ENCODE measurements at places on chromosomes 12 and 14. TPM values are rescaled to one million over a fixed set of nuclear protein-coding genes. Genes with fewer than 3 reads are reported as not detected.
A peak's percentile ranks its signal among the peaks of the same experiment; 100 is the strongest.

DNA sequence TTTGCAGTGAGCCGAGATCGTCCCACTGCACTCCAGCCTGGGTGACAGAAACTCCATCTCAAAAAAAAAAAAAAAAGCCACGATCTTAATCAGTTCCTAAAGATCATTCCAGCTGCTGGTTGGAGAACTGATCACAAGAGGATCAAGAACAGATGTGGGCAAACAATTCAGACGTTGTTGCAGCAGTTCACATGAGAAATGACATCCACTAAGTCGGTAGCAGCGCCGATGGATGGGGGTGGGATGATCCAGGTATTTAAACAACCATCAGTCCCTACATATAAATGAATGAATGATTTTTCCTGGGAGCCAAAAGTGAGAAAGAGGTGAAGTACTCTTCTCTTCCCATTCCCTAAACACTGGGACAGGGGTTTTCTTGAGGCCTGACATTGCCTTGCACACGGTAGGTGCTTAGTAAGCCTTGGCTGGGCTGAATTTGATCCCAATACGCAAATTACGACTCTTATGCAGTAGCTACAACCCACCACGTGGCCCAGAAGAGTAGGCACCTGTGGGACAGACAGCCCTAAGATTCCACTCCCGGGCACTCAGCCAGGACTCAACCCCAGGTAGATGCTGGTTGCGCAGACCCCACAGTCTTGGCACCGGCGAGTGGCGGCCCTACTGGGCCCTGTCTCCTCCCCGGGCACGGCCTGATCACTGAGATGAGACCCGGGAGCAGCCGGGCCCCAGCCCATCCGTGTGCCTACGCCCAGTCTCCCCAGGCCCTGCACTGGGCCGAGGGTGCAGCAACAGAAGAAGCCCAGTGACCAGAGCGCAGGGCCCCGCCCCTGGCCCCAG lies 565 bp downstream of the SPRYD3 start:
- peaks cover 18% of the 10 kb centered on the region for H3K4me1 ChIP-seq
- peak overlapping the region; percentile 80 for H3K4me3 ChIP-seq
- no peaks in the 10 kb centered on the region for H3K27me3 ChIP-seq
- H3K27ac ChIP-seq = peak overlapping the region; percentile 85
- DNase-seq = no peak

DNA sequence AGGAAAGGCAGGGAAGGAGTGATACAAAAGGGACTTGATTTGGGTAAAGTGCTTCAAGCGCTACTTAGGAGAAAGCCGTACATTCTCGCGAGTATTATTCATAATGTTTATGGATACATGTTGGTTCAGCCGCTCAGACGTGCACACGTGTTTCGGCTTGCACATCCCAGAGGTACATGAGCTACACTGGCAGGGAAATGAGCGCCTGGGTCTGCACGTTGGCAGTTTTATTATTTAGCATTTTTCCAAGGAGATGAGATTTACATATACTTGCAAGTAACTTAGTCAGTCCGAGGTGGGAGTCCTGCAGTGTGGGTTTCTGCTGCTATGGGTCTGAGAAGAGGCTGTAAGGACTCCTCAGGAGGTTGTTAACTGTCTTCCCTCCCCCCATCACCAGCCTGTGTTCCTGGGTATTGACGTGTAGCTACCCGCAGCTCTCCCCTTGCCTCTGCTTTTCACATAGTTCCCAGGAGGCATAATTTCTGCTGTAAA lies 1.5 kb downstream of the PRKCH start:
- H3K4me3 ChIP-seq = peak overlapping the region; percentile 64
- DNase-seq = no peak
- no peaks in the 10 kb centered on the region for H3K36me3 ChIP-seq
- peak overlapping the region; percentile 56 for H3K27ac ChIP-seq

DNA sequence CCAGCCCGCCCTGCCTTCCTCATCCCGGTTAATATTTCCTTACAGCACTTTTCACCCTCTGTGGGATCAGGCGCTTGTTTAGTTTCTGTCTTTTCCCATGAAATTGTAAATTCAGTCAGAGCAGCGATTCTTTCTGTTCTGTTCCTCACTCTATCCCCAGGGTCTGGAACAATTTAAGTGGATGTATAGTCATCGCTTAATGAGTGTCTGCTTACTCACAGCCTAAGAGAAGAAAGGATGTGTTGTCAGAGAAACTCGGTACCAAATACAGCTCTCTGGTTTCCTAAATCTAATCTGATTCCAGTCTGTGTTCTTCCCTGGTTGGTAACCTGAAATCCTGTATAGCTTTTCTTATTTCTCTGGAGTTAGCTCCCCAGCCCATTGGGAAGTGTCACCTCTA lies 44.9 kb downstream of the FOS start:
- H3K4me1 ChIP-seq = no peaks in the 10 kb centered on the region
- no peaks in the 10 kb centered on the region for H3K36me3 ChIP-seq
- no peaks in the 10 kb centered on the region for H3K27me3 ChIP-seq
- H3K4me3 ChIP-seq = no peak overlapping the region
- H3K27ac ChIP-seq = no peak overlapping the region

GRCh38 chr12:121218588-121219352 lies 8.8 kb downstream of the P2RX4 start:
- H3K27ac ChIP-seq = peak overlapping the region; percentile 72
- H3K27me3 ChIP-seq = no peaks in the 10 kb centered on the region
- no peaks in the 10 kb centered on the region for H3K36me3 ChIP-seq
- H3K4me1 ChIP-seq = peaks cover 45% of the 10 kb centered on the region

GRCh38 chr12:124576061-124576650 lies 8.7 kb upstream of the NCOR2 start:
- H3K4me1 ChIP-seq = no peaks in the 10 kb centered on the region
- H3K27ac ChIP-seq = no peak overlapping the region
- no peaks in the 10 kb centered on the region for H3K27me3 ChIP-seq
- no peaks in the 10 kb centered on the region for H3K36me3 ChIP-seq
- no peak for DNase-seq
- no peak overlapping the region for H3K4me3 ChIP-seq

DNA sequence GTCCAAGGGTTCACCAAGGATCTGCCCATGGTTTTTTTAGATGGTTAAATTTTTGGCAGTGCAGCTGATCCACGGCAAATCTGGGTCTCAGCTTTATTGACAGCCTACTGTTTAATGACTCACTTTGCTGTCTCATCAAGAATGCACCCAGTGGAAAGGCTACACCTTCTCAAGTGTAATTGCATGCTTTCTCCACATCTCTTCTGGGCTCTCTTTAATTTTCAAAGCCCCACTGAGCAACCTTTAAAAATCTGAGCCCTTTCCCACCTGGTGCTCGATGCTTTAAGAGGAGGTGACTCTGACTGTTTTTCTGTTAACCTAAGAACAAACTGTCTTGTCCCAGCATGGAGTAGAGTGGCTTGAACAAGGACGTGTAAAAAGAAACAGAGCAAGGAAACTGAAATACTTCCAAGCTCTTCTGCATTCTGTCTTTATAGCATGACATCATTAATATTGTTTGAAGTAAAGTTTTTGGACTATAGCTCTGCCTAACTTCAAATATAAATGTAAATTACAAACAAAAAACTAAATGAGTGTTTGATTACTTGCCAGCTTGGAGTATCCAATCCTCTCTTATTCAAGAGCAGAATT lies 214.2 kb upstream of the KRR1 start:
- no peak overlapping the region for H3K4me3 ChIP-seq
- H3K4me1 ChIP-seq = peaks cover 22% of the 10 kb centered on the region
- H3K36me3 ChIP-seq = no peaks in the 10 kb centered on the region
- no peak overlapping the region for H3K27ac ChIP-seq

DNA sequence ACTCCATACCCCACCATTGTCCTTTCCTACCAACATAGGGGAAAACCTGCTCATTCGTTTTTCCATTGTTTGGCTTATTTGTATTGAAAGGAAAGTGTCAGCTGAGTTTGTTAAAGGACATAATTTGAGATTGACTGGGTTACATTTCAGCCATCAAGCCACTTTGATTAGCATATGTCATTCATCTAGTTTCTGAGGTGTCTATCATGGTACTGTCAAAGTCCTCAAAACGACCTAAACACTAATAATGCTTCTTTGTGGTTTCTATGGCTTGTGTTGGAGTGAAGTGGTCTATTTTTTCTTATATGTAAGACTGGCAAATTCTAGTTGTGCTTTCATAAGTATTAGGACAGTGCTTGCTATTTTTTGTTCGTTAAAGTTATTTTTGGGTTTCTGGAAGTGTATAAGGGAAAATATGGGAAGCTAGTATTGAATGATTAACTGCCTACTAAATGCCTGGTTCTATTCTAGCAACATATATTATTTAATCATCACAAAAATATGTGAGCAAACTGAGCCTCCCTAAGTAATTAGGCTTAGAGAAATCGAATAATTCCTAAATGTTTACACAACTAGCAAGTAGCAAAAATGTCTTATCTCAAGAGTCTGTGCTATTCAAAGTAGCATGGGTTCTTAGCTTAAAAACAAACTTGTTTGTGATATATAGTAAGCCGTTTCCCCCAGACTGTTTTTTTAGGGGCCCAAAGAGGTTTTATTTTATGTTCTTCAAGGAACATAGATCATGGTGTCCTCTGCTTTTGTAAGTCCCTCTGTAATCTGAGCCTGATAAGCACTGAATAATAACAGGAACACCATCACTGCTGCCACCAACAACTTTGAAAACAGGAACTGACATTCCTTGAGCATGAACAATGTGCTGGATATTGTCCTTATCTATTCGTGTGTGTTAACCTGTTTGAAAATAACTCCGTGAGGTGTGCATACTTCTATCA lies 67.1 kb downstream of the DERA start:
- no peak for DNase-seq
- no peak overlapping the region for H3K4me3 ChIP-seq
- no peak overlapping the region for H3K27ac ChIP-seq

DNA sequence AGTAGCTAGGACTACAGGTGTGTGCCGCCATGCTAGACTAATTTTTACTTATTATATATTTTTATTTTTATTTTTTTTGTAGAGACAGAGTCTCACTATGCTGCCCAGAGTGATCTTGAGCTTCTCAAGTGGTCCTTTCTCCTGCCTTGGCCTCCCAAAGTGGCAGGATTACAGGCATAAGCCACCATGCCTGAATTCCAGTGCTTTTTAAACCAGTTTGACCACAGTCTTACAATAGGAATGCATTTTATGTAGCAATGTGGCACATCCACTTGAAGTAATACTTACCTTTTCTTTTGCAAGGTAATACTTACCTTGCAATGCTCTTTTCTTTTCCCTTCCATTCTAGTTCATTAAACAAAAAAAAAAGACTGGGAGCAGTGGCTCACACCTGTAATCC lies 38.0 kb upstream of the CPM start:
- no peaks in the 10 kb centered on the region for H3K36me3 ChIP-seq
- no peak overlapping the region for H3K27ac ChIP-seq
- H3K4me1 ChIP-seq = peaks cover 7% of the 10 kb centered on the region
- H3K4me3 ChIP-seq = no peak overlapping the region
- DNase-seq = no peak

GRCh38 chr12:91057368-91058165 lies at the start of gene KERA:
Gene KERA (minus strand): TSS chr12:91058024. CDS start chr12:91056281, 1,743 bp downstream.
- no peak within 1 kb of the TSS for H3K27ac ChIP-seq
- H3K36me3 ChIP-seq = no peaks in the 10 kb centered on the region
- H3K4me3 ChIP-seq = no peak within 1 kb of the TSS
- no peak for DNase-seq

GRCh38 chr12:5622280-5622679 lies 190.4 kb downstream of the NTF3 start:
- no peak for DNase-seq
- no peak overlapping the region for H3K27ac ChIP-seq
- no peaks in the 10 kb centered on the region for H3K36me3 ChIP-seq

- DNase-seq = no peak
- no peak overlapping the region for H3K27ac ChIP-seq
- peaks cover 7% of the 10 kb centered on the region for H3K4me1 ChIP-seq
- H3K4me3 ChIP-seq = no peak overlapping the region
- no peaks in the 10 kb centered on the region for H3K27me3 ChIP-seq
Observed at GRCh38 chr12:105033851-105034250, 47.7 kb downstream of the NOPCHAP1 start.

- H3K27ac ChIP-seq = no peak overlapping the region
- no peaks in the 10 kb centered on the region for H3K36me3 ChIP-seq
- H3K27me3 ChIP-seq = no peaks in the 10 kb centered on the region
- H3K4me1 ChIP-seq = no peaks in the 10 kb centered on the region
Observed at GRCh38 chr14:69408331-69408960, 10.0 kb downstream of the SLC39A9 start.

DNA sequence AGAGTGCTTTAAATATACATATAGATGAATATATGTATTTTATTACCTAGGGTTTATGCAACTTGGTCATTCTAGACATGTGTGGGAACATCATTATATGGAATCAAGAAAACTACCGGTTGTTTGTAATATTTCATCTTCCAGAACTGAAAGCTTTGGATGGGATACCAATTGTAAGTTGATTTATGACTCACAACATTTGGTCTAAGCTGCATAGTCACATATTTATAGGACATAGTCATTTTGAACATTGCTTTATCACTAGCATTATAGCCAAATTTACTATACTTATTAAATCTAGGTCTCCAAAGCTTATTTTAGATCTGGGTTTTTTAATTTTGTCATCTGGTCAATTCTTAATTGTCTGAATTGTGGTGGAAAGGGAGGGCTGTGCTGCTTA lies 83.7 kb upstream of the PCNX4 start:
- no peak for DNase-seq
- H3K27ac ChIP-seq = no peak overlapping the region
- no peak overlapping the region for H3K4me3 ChIP-seq
- no peaks in the 10 kb centered on the region for H3K27me3 ChIP-seq
- H3K36me3 ChIP-seq = no peaks in the 10 kb centered on the region
- peaks cover 7% of the 10 kb centered on the region for H3K4me1 ChIP-seq

DNA sequence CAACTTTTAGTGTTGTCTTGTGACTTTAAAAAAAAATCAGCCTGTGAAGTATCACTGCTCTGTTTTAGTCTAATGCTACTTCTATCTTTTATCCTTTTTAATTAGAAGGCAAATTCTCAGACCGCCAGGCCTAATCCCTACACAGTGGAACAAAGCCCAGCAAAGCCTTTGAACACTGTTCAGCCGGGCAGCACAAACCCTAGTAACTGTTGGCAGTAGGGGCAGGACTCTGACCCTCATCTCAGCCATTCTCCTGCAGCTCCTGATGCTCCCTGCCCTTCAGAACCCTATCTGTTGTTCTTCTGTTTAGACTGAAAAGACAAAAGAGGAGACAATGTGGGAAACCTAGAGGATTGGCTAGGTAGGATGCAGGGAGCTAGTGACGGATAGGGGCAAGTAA lies 78.0 kb upstream of the OTX2 start:
- H3K27me3 ChIP-seq = peaks cover 12% of the 10 kb centered on the region
- no peaks in the 10 kb centered on the region for H3K36me3 ChIP-seq
- H3K4me3 ChIP-seq = no peak overlapping the region
- no peak overlapping the region for H3K27ac ChIP-seq
- no peak for DNase-seq

- no peak overlapping the region for H3K27ac ChIP-seq
- no peak overlapping the region for H3K4me3 ChIP-seq
- H3K27me3 ChIP-seq = peaks cover 8% of the 10 kb centered on the region
- H3K36me3 ChIP-seq = no peaks in the 10 kb centered on the region
Observed at GRCh38 chr14:20659813-20660395, 18.4 kb upstream of the OR6S1 start.

MDM2 gene
- 53.2 TPM for total RNA-seq

NKX2-8 gene
- total RNA-seq = not detected

SMCO2 gene
- not detected for total RNA-seq

PMCH gene
- not detected for total RNA-seq

MARK3 gene
- total RNA-seq = 35.3 TPM

KRT2 gene
- total RNA-seq = not detected

CLEC4C gene
- not detected for total RNA-seq

Data from pancreas (tissue), 10 donors.